Large intestine (tissue), 12 donors: ENCODE measurements at places on chromosomes 6 and 20. TPM values are rescaled to one million over a fixed set of nuclear protein-coding genes. Genes with fewer than 3 reads are reported as not detected.

Gene EIF2S2
- polyA plus RNA-seq, result 50.0 TPM

Gene SLC25A27
- 52.9 TPM for polyA plus RNA-seq

Gene GRM1
- 0.04 TPM for polyA plus RNA-seq

Gene SLC32A1
- polyA plus RNA-seq, result 0.03 TPM

Gene SLC13A3
- polyA plus RNA-seq, result 3.7 TPM

Gene CLPSL2
- not detected for polyA plus RNA-seq

Gene WFDC9
- polyA plus RNA-seq, result not detected

Gene CUL7
- polyA plus RNA-seq, result 40.7 TPM

Gene TPD52L1
- 53.4 TPM for polyA plus RNA-seq

Gene MATN4
- polyA plus RNA-seq, result not detected

DNA sequence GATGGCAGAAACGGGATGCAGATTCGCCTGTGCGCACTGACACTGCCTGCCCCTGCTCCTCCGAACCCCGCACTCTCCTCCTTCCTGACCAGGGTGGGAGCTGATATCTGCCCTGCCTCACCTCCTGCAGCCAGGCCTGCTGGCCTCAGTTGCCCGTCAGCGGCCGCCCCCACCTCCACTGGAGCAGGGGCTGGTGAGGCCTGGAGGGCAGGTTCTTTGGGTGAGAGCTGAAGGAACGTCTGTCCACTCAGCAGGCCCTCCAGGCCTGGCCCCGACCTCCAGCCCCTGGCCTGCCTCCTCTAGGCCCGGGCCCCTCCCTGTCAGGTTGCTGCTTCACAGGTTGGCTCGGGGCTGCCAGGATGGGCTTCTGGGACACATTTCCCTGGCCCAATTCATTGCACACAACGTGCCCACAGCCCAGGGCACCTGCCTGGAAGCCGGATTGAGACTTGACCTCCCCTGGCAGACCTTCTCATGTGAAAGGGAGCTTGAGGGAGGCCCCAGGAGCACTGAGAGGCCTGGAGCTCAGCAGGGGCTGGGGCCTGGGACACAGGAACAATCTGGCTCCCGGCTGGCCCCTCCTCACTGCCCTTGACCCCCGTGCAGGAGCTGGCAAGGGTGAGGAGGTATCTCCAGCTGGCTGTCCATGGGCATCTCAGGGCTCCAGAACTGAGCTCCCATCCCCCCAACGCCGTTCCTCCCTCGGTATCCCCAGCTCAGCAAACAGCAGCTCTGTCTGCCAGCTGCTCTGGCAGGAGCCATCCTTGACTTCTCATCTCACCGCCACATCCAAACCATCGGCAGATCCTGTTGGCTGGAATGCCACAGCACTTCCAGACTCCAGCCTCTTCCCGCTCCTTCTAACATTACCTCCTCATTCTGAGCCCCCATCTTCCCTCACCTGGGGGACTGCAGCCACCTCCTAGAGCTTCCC is 39.5 kb downstream of the SPDEF start:
- DNase-seq, result no peak
- H3K4me3 ChIP-seq, result no peak overlapping the region
- no peaks in the 10 kb centered on the region for H3K4me1 ChIP-seq
- no peaks in the 10 kb centered on the region for H3K36me3 ChIP-seq
- no peak overlapping the region for H3K27ac ChIP-seq

- no peak overlapping the region for H3K27ac ChIP-seq
- no peaks in the 10 kb centered on the region for H3K4me1 ChIP-seq
- H3K4me3 ChIP-seq, result no peak overlapping the region
- peaks cover 7% of the 10 kb centered on the region for H3K27me3 ChIP-seq
Observed at GRCh38 chr20:57738484-57738883, 28.7 kb upstream of the PMEPA1 start.

- H3K27ac ChIP-seq, result no peak overlapping the region
- H3K4me3 ChIP-seq, result no peak overlapping the region
- H3K27me3 ChIP-seq, result no peaks in the 10 kb centered on the region
- H3K4me1 ChIP-seq, result no peaks in the 10 kb centered on the region
Observed at GRCh38 chr6:123117145-123117908, 121.3 kb downstream of the CLVS2 start.

DNA sequence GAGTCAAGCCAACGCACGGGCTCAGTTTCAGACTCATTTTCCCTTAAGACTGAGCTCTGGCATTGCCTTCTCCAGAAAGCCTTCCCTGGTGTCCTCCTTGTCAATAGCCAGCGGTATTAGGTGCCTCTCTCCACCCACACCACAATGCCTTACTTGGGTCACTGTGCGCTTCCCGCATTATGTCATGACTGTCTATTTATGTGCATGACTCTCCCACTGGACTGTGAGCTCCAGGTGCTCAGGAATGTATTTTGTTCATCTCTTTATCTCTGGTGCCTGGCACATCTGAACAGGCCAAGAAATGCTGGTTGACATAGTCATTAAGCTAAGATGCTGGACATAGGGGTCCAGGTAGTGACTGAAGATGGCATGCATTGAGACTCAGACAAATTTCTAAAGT is 42.7 kb downstream of the DAAM2 start:
- H3K27me3 ChIP-seq, result no peaks in the 10 kb centered on the region
- H3K36me3 ChIP-seq, result no peaks in the 10 kb centered on the region
- H3K27ac ChIP-seq, result no peak overlapping the region
- no peaks in the 10 kb centered on the region for H3K4me1 ChIP-seq
- no peak for DNase-seq

GRCh38 chr20:57837208-57838035 is 127.6 kb upstream of the PMEPA1 start:
- H3K4me3 ChIP-seq, result no peak overlapping the region
- H3K36me3 ChIP-seq, result no peaks in the 10 kb centered on the region
- DNase-seq, result no peak
- H3K4me1 ChIP-seq, result no peaks in the 10 kb centered on the region

DNA sequence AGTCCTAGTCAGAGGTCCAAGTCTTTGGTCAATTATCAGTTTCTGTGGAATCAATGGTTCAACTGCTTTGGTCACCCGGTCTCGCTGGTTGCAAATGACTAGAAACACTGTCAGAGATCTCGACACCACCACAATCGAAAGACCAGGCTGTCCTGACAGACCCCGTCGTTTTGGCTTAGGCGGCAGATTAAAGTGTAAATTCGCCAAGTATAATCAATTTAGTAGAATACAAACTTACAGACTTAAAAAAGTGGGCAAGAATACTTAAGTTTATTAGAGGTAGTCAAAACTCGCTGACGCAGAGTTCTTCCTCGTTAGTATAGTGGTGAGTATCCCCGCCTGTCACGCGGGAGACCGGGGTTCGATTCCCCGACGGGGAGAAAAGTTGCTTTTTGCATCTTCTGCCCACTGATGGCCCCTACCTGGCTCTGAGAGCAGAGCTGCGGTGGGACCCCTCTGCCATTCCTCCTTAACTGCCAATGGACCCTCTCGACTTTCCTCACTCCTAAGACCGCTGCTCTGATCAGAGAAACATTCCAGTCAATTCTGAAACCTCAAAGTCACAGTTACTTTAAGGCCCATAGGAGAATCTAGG is 30.6 kb upstream of the ZNF184 start:
- no peaks in the 10 kb centered on the region for H3K4me1 ChIP-seq
- H3K36me3 ChIP-seq, result no peaks in the 10 kb centered on the region
- peak overlapping the region; percentile 50 for H3K4me3 ChIP-seq
- H3K27me3 ChIP-seq, result peaks cover 26% of the 10 kb centered on the region
- peak overlapping the region; percentile 39 for H3K27ac ChIP-seq

DNA sequence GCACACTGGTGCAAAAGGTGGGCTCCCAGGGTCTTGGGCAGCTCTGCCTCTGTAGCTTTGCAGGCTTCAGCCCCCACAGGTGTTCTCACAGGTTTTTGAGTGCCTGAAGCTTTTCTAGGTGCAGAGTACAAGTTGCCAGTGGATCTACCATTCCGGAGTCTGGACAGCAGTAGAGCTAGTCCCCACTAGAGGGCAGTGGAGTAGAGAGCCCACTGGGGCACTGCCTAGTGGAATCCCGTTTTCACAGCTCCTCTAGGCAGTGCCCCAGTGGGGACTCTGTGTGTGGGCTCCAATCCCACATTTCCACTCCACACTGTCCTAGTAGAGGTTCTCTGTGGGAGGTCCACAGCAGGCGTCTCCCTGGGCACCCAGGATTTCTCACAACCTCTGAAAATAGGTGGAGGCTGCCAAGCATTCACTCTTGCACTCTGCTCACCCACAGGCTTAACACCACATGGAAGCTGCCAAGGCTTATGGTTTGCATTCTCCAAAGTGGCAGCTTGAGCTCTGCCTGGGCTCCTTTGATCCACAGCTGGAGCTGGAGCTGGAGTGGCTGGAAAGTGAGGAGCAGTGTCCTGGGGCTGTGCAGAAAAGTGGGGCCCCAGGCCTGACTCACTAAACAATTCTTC is 86.3 kb upstream of the PROKR2 start:
- H3K27me3 ChIP-seq, result no peaks in the 10 kb centered on the region
- DNase-seq, result no peak
- no peaks in the 10 kb centered on the region for H3K36me3 ChIP-seq

DNA sequence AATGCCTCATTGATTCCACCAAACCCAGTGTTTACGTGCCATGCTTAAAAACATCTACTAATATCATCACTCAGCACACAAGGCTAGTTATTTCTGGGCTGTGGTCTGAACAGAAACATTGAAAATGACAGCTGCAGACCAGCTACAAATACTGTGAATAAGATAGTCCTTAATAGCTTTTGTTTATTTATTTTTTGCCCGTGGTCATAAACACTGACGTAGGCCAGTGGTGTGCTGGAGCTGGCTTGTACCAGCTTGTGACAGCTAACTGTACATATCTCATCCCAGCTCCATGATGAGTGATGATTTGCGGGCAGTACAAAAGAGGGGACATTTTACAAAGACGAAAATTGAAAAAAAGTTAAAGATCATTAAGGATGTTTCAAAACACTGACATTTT is 1057.0 kb downstream of the EPHA7 start:
- peaks cover 3% of the 10 kb centered on the region for H3K4me1 ChIP-seq
- no peaks in the 10 kb centered on the region for H3K27me3 ChIP-seq
- H3K27ac ChIP-seq, result no peak overlapping the region
- no peak overlapping the region for H3K4me3 ChIP-seq
- no peak for DNase-seq

- no peak overlapping the region for H3K4me3 ChIP-seq
- no peak overlapping the region for H3K27ac ChIP-seq
- no peaks in the 10 kb centered on the region for H3K4me1 ChIP-seq
Observed at GRCh38 chr6:51289041-51289440, 470.4 kb downstream of the TFAP2B start.

- no peak for DNase-seq
- H3K4me1 ChIP-seq, result peaks cover 25% of the 10 kb centered on the region
- H3K27me3 ChIP-seq, result peaks cover 96% of the 10 kb centered on the region
- no peak overlapping the region for H3K27ac ChIP-seq
- no peaks in the 10 kb centered on the region for H3K36me3 ChIP-seq
Observed at GRCh38 chr20:21100578-21101452, 5.3 kb downstream of the LINC00237 start.

- H3K4me1 ChIP-seq, result peaks cover 16% of the 10 kb centered on the region
- H3K36me3 ChIP-seq, result peaks cover 10% of the 10 kb centered on the region
- H3K27ac ChIP-seq, result no peak overlapping the region
Observed at GRCh38 chr20:31862506-31862905, 7.8 kb downstream of the DUSP15 start.

- H3K4me1 ChIP-seq, result no peaks in the 10 kb centered on the region
- H3K36me3 ChIP-seq, result no peaks in the 10 kb centered on the region
- H3K27me3 ChIP-seq, result no peaks in the 10 kb centered on the region
- DNase-seq, result no peak
- no peak overlapping the region for H3K4me3 ChIP-seq
Observed at GRCh38 chr20:24086121-24086520, 97.5 kb upstream of the GGTLC1 start.

DNA sequence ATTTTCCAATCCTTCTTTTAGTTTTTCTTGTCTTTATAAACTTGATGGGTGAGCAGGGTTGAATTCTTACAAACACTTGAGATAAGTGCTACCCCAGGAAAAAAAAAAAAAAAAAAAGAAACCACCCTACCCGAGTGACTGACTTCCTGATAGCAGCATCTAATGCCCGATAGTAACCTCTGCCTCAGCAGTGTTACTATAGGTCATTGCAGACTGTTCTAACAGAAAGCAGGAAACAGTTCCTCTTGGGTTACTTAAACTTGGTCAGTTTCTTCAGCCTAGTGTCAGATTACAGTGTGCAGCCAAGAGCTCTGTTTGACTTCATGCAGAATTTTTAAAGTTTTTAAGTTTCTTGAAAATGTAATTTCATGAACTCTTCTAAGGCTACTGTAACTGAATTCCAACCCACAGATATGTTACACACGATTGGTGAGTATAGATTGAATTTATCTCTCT is 2.1 kb downstream of the MYLIP start:
- H3K4me1 ChIP-seq, result peaks cover 32% of the 10 kb centered on the region
- peaks cover 8% of the 10 kb centered on the region for H3K36me3 ChIP-seq
- H3K27ac ChIP-seq, result peak overlapping the region; percentile 91
- peak overlapping the region; percentile 100 for H3K4me3 ChIP-seq

DNA sequence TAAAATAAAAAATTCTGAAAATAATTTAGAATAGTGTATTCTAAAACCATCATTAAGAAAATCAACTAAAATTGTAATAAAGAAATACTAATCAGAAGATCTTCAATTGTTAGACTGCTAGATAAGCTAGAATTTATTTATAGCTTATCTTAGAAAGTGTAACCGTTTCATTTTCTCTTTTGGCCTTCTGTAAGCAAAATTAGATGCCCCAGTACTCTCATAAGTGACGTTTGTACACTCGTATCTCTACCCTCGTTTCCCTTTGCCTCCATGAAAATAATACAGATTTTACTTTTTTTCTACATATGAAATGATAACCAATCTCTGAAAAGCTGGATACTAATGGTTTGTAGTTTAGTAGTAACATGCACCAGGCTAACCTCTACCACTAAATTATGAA is 19.8 kb downstream of the DSE start:
- DNase-seq, result no peak
- no peaks in the 10 kb centered on the region for H3K36me3 ChIP-seq

DNA sequence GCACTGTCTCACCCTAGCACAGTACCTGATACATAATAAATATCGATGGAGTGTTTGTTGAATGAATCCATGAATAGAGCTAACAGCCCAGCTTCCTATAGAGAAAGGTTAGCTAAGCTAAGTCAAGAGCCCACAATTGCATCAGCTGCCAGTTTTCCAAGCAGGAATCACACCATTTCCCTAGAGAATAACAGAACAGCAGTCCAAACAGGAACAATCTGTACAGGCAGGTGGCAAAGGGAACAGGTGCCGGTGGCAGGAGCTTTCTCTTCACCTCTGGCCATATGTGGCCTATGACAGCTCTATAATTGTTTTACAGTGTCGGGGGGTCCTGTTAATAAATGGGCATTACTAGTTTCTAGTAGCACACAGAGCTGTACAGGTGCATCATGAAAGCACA is 38.8 kb downstream of the ISM1 start:
- peaks cover under 1% of the 10 kb centered on the region for H3K27me3 ChIP-seq
- no peaks in the 10 kb centered on the region for H3K36me3 ChIP-seq
- H3K4me3 ChIP-seq, result no peak overlapping the region
- no peak for DNase-seq
- no peak overlapping the region for H3K27ac ChIP-seq
- no peaks in the 10 kb centered on the region for H3K4me1 ChIP-seq

GRCh38 chr6:155187106-155187505 is 76.7 kb upstream of the CLDN20 start:
- peaks cover 13% of the 10 kb centered on the region for H3K36me3 ChIP-seq
- no peak overlapping the region for H3K4me3 ChIP-seq
- DNase-seq, result no peak

GRCh38 chr6:169239181-169239580 is 14.5 kb downstream of the THBS2 start:
- DNase-seq, result no peak
- H3K36me3 ChIP-seq, result no peaks in the 10 kb centered on the region
- no peak overlapping the region for H3K27ac ChIP-seq
- peaks cover 2% of the 10 kb centered on the region for H3K27me3 ChIP-seq
- H3K4me3 ChIP-seq, result no peak overlapping the region
